ENCODE measurements at places on chromosomes 2 and 18. TPM values are rescaled to one million over a fixed set of nuclear protein-coding genes. Genes with fewer than 3 reads are reported as not detected.

- no peaks in the 10 kb centered on the region for H3K4me1 ChIP-seq
- no peak overlapping the region for H3K27ac ChIP-seq
- H3K36me3 ChIP-seq, result no peaks in the 10 kb centered on the region
- no peak for DNase-seq
- H3K27me3 ChIP-seq, result no peaks in the 10 kb centered on the region
Measured at GRCh38 chr2:197196541-197197180, 113.9 kb downstream of the ANKRD44 start.

GRCh38 chr2:241771286-241772062 is 5.1 kb upstream of the GAL3ST2 start:
- no peaks in the 10 kb centered on the region for H3K4me1 ChIP-seq
- no peak overlapping the region for H3K27ac ChIP-seq
- peak; percentile 17 for DNase-seq

- H3K27me3 ChIP-seq, result no peaks in the 10 kb centered on the region
- H3K27ac ChIP-seq, result no peak overlapping the region
- no peak overlapping the region for H3K4me3 ChIP-seq
- H3K36me3 ChIP-seq, result no peaks in the 10 kb centered on the region
- DNase-seq, result no peak
Measured at GRCh38 chr2:109153005-109153784, 24.2 kb downstream of the SH3RF3 start.

DNA sequence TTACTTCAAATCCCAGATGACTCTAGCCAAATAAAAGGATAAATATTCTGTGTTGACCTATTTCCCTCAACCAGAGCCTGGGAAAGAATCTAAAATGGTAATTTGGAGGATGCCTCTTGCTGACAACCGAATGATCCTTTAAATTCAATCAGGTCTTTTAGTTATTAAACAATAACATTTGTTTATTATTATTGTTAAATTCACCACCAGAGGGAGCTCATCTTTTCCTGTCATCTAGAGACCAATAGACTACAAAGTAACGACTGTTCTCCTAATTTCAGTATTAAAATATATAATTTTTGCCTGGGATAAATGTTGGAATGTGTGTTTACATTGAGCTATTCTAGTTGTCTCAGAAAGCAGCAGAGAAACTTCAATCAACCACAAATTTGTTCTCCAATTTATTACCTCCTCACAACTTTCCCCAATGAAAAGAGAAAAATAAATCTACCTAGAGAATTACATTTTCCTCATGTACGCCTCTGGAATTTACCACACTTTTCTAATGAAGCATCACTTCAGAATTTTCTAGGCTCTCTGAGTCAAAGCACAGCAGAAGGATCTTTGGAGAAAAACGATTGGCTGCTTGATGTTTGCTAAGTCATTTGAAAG is 142.7 kb downstream of the SCG2 start:
- no peaks in the 10 kb centered on the region for H3K27me3 ChIP-seq
- DNase-seq, result no peak
- H3K27ac ChIP-seq, result no peak overlapping the region
- H3K4me3 ChIP-seq, result no peak overlapping the region
- no peaks in the 10 kb centered on the region for H3K36me3 ChIP-seq
- no peaks in the 10 kb centered on the region for H3K4me1 ChIP-seq

- no peak for DNase-seq
- no peak overlapping the region for H3K27ac ChIP-seq
- H3K4me3 ChIP-seq, result no peak overlapping the region
- no peaks in the 10 kb centered on the region for H3K36me3 ChIP-seq
Measured at GRCh38 chr18:44589693-44590355, 90.9 kb upstream of the SETBP1 start.

DNA sequence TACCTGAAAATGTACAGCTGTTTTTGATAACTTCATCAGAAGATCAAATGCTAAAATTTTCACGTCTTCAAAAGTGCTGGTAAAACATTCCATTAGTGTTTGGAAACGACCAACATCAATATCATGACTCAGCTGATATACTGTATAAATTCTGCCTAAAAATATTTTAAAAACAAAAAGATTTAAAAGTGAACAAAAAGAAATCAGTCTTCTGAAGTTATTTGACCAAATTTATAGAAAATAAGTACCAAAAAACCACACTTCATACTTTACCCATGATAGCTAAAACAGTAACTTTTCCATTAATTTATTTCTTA is 35.6 kb downstream of the THADA start:
- H3K4me3 ChIP-seq, result no peak overlapping the region
- H3K27ac ChIP-seq, result no peak overlapping the region
- no peak for DNase-seq
- H3K27me3 ChIP-seq, result no peaks in the 10 kb centered on the region
- H3K36me3 ChIP-seq, result peaks cover 6% of the 10 kb centered on the region
- H3K4me1 ChIP-seq, result no peaks in the 10 kb centered on the region

DNA sequence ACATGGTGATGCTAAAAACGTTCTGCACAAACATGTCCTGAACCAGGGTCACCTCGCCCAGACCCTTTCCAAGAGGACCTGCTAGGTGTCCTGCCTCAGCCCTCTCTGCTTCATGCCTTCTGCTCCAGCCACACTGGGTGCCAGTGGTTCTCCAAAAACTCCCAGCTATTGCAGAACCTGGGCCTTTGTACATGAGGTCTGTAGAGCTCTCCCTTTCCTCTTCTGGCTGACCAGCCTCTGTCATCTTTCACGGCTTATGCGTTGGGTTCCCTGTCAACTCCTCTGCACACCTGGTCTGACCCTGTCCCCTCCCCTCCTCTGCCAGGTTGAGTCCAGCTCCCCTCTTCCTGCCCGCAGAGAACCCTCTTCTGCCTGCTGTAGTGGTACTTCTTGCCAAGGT is 35.5 kb upstream of the IGFBP5 start:
- no peak overlapping the region for H3K4me3 ChIP-seq
- H3K27me3 ChIP-seq, result no peaks in the 10 kb centered on the region
- no peak for DNase-seq
- H3K27ac ChIP-seq, result no peak overlapping the region

DNA sequence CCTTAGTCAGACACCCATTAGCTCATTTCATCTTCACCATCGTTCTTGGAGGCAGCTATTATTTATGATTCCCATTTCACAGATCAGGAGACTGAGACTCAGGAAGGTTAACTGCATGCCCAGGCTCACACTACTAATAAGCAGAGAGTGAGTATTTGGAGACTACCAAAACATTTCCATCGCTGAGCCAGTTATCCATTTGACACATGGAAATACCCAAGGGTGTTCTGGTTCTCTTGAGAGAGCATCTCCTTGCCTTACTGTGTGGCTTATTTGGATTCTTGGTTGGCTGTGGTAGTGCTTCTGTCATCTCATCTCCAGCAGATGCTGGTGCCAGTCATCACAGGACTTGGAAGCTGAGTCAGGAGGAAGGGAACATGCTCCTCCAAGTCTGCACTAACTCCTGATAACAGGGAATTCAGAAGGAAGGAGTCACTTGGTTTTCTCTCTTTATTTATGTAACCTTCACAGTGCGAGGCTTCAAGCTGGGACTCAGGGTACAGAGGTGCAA is 55.2 kb downstream of the RASGRP3 start:
- H3K27ac ChIP-seq, result no peak overlapping the region
- no peaks in the 10 kb centered on the region for H3K27me3 ChIP-seq
- H3K4me3 ChIP-seq, result no peak overlapping the region
- no peak for DNase-seq
- H3K36me3 ChIP-seq, result no peaks in the 10 kb centered on the region
- no peaks in the 10 kb centered on the region for H3K4me1 ChIP-seq

RAB6D gene
- total RNA-seq, result not detected

GRCh38 chr18:32443033-32443705 is 27.5 kb downstream of the GAREM1 start:
- H3K27ac ChIP-seq, result no peak overlapping the region
- H3K27me3 ChIP-seq, result no peaks in the 10 kb centered on the region
- no peak for DNase-seq
- H3K4me3 ChIP-seq, result no peak overlapping the region
- no peaks in the 10 kb centered on the region for H3K4me1 ChIP-seq
- no peaks in the 10 kb centered on the region for H3K36me3 ChIP-seq

GRCh38 chr2:231720987-231721966 is 13.0 kb downstream of the PTMA start:
- DNase-seq, result no peak
- no peaks in the 10 kb centered on the region for H3K36me3 ChIP-seq
- no peak overlapping the region for H3K27ac ChIP-seq
- no peaks in the 10 kb centered on the region for H3K27me3 ChIP-seq
- no peak overlapping the region for H3K4me3 ChIP-seq

GRCh38 chr2:180227461-180227860 is 220.4 kb upstream of the CWC22 start:
- no peak overlapping the region for H3K4me3 ChIP-seq
- no peaks in the 10 kb centered on the region for H3K36me3 ChIP-seq
- no peak overlapping the region for H3K27ac ChIP-seq

GRCh38 chr18:79573921-79574491 is 105.6 kb upstream of the CTDP1 start:
- H3K4me3 ChIP-seq, result no peak overlapping the region
- no peaks in the 10 kb centered on the region for H3K36me3 ChIP-seq
- no peaks in the 10 kb centered on the region for H3K27me3 ChIP-seq
- peaks cover 31% of the 10 kb centered on the region for H3K4me1 ChIP-seq
- H3K27ac ChIP-seq, result no peak overlapping the region
- DNase-seq, result no peak

DNA sequence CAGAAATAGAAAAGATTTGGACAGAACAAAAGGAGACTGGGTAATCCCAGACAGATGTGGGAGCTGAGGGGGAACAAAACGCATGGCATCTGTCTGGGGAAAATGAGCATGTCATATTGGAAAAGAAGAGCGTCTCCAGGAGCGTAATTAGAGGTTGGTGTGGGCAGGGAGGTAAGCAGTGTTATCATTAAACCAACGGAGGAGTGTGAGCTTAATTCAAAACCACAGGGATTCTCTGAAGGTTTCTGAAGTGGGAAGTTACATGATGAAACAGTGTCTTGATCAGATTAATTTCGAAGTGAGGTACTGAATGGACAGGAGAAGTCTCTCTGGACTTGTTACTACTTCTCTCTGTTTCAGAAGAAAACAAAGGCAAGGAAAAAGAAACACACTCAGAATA is 53.3 kb downstream of the DTNB start:
- H3K27me3 ChIP-seq, result no peaks in the 10 kb centered on the region
- no peak for DNase-seq
- no peak overlapping the region for H3K27ac ChIP-seq
- H3K4me1 ChIP-seq, result peaks cover 25% of the 10 kb centered on the region
- H3K4me3 ChIP-seq, result no peak overlapping the region

MOCOS gene
- total RNA-seq, result 0.54 TPM

GCA gene
- total RNA-seq, result 36.8 TPM

- H3K36me3 ChIP-seq, result no peaks in the 10 kb centered on the region
- DNase-seq, result no peak
- no peak overlapping the region for H3K27ac ChIP-seq
- H3K27me3 ChIP-seq, result no peaks in the 10 kb centered on the region
- H3K4me3 ChIP-seq, result no peak overlapping the region
Measured at GRCh38 chr18:55106906-55107305, 147.6 kb upstream of the CCDC68 start.

GRCh38 chr18:39025531-39025930 is 1459.9 kb upstream of the CELF4 start:
- H3K27ac ChIP-seq, result no peak overlapping the region
- no peaks in the 10 kb centered on the region for H3K4me1 ChIP-seq
- no peak for DNase-seq
- no peak overlapping the region for H3K4me3 ChIP-seq

- no peaks in the 10 kb centered on the region for H3K4me1 ChIP-seq
- no peaks in the 10 kb centered on the region for H3K27me3 ChIP-seq
- no peak overlapping the region for H3K27ac ChIP-seq
- no peak overlapping the region for H3K4me3 ChIP-seq
Measured at GRCh38 chr2:36528766-36529392, 69.1 kb downstream of the FEZ2 start.

- no peaks in the 10 kb centered on the region for H3K36me3 ChIP-seq
- no peak overlapping the region for H3K27ac ChIP-seq
- no peaks in the 10 kb centered on the region for H3K27me3 ChIP-seq
- no peak for DNase-seq
- no peaks in the 10 kb centered on the region for H3K4me1 ChIP-seq
Measured at GRCh38 chr2:176535467-176536113, 266.3 kb downstream of the MTX2 start.

DNA sequence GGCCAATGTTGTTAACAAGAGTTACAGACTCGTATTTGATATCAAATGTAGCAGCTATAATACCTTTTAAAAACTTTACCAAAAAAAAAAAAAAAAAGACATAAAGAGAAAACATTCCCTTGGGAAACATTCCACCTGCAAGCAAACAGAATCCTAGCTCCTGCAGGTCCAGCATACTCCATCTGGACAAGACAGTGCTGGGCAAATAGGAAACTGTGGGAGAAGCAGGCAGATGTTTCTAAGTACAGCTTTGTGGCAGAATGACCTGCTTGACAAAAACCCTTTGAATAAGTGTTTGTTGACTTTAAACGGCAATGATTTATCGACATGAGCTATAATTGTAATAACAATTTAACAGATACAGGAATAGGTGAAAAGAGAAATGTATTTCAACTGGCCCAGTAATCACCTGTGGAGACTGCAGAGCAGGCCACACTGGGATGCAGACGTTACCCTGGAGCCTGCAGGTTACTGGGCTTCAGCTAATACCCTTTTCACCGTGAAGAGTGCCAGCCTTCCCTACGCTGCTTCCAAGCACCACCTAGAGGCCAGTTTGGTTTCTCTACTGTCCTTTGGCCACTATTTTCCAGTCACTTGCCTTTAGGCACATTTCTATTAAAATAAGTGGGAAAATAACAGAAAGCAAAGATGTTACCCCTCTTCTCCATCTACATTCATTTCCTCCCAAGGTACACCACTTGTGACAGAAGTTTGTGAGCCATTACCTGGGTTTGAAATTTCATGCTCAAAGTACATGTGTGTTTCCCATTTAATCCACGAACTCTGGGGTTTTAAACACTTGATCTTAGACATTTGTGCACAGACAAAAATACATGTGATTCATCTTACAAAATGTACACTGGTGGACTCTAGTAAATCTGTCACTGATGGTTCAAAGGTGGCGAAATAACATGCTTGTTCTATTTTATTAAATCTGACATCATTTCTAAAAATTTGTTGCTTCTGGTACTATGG is 96.9 kb upstream of the ZNF397 start:
- DNase-seq, result peak; percentile 58
- H3K4me3 ChIP-seq, result no peak overlapping the region
- no peaks in the 10 kb centered on the region for H3K36me3 ChIP-seq
- peaks cover 3% of the 10 kb centered on the region for H3K4me1 ChIP-seq

SLC40A1 gene
- 150 TPM for total RNA-seq

GRCh38 chr2:69307579-69308064 is 79.4 kb downstream of the GFPT1 start:
- no peaks in the 10 kb centered on the region for H3K36me3 ChIP-seq
- H3K27me3 ChIP-seq, result no peaks in the 10 kb centered on the region
- no peak overlapping the region for H3K4me3 ChIP-seq
- peaks cover 38% of the 10 kb centered on the region for H3K4me1 ChIP-seq
- peak overlapping the region; percentile 46 for H3K27ac ChIP-seq
- DNase-seq, result no peak

DNA sequence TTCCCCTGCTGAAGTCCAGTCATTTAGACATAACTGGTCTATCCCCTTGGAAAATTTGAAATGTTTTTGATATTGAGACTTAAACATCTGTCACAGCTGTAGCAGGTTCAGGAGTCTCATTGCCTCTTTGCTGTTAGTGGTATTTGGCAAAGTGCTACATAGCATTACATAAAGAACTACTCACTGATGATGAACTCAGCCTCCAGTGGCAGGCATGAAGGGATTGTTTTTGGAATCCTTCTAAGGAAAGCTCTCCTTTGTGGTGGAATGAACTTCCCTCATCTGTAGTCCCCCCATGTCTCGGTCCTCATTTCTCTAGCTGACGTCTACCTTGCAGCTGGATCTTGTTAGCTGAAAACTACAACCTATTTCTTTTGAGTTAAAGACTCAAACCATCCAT is 111.6 kb downstream of the TACR1 start:
- no peaks in the 10 kb centered on the region for H3K36me3 ChIP-seq
- H3K27ac ChIP-seq, result no peak overlapping the region
- no peak overlapping the region for H3K4me3 ChIP-seq
- no peaks in the 10 kb centered on the region for H3K4me1 ChIP-seq
